Stimulated activated CD8-positive, alpha-beta memory T cell treated with anti-CD3 and anti-CD28 coated beads, Interleukin-7, amount 100 ng/mL, for 1 hour (primary cell): ENCODE measurements at places on chromosomes 5 and 9.

GRCh38 chr5:1367149-1367548 is 22.2 kb upstream of the CLPTM1L start:
- DNase-seq = no peak

- no peak for DNase-seq
These were observed 30.0 kb downstream of the SNX30 start for GRCh38 chr9:112780450-112781036.

DNA sequence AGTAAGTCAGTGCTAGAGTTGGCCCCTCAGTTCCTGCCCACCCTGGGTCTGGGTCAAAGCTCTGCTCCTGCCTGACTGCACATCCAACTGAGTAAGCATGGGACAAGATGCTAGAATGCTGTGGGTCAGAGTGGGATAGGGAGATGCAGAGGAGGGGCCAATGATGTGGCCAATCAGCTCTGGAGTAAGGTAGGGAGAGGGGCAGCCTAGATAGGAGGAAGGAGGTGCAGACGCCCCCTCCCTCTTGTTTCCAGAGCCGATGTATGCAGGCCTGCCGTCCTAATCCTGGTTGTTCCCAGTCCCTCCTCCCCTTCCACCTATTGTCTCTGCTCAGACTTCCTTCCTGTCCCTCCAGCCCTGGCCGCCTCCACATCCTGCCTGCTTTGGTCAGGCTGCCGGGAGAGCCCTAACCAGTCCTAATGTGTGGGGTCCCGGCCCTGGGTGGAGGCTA is 1.3 kb downstream of the ARAP3 start:
- DNase-seq = no peak

GRCh38 chr9:89929673-89930480 is 325.1 kb downstream of the GADD45G start:
- DNase-seq = no peak

DNA sequence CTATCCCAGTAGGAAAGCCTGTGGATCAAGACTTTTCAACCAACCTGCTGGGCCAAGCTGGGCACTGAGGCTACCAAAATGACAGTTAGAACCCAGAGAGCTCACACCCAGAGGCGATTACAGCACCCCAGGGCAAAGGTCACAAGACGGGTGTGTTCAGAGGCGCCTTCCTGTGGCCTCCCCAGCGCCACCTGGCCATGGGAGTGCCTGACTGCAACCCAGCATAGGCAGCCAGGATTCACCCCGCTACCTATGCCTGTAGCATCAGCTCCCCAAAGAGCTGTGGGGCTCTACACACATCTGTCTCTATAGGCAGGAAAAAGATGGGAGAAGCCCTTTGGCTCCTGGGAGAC is 33.5 kb downstream of the PDGFRB start:
- no peak for DNase-seq

- DNase-seq = no peak
These were observed 87.6 kb downstream of the SLC24A2 start for GRCh38 chr9:19701274-19701673.

GRCh38 chr9:105142406-105143135 is 101.9 kb upstream of the SLC44A1 start:
- DNase-seq = no peak

GRCh38 chr5:123448743-123449142 is 25.5 kb upstream of the CEP120 start:
- DNase-seq = no peak

- DNase-seq = no peak
These were observed 15.9 kb upstream of the RPL26L1 start for GRCh38 chr5:172943283-172943841.
